ENCODE measurements at places on chromosomes 1 and 21.
A peak's percentile ranks its signal among the peaks of the same experiment; 100 is the strongest.

DNA sequence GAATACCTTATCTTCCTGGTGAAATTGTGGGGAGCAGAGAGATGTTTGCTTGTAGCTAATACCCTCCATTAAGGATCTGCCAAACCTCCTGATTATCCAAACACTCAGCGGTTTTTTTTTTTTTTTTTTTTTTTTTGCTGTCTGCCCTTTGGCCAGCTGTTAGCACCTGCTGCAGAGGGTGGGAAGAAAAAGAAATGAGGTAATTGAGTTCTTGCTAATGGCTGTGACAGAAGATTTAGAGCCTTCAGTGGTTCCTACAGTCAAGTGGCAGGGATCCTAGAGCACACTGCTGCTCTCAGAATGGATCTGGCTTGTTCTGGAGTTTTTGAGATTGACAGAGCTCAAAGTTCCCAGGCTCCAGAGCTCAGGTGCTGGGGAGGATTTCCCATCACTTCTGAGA, 342.5 kb downstream of the DISC1 start:
- no peak for DNase-seq

GRCh38 chr1:48859456-48859855, 82.8 kb upstream of the BEND5 start:
- peak; percentile 29 for DNase-seq

DNA sequence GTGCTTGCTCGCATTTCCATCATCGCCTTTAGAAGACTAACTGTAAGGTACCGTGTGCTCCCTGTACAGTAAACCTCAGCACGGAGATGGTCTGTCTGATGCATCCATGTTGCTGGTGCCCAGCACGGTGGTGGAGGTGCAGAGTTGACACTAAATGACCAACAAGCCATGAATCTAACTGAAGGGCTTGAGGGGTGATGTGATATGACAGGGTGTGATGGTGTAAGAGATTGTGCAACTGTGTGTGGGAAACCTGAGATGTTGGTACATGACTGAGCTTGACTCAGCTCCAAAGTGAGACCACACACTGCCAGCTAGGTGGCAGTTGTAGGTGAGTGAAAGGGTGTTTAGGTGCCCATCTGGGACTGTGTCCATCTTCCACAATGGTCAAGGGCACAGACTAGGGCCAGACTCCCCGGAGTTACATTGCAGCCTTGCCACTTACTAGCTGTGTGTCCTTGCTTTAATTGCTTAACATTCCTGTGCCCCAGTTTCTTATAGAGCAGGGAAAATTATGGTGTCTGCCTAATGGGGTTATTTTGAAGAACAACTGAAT, 21.4 kb downstream of the SLC2A1 start:
- no peak for DNase-seq

DNA sequence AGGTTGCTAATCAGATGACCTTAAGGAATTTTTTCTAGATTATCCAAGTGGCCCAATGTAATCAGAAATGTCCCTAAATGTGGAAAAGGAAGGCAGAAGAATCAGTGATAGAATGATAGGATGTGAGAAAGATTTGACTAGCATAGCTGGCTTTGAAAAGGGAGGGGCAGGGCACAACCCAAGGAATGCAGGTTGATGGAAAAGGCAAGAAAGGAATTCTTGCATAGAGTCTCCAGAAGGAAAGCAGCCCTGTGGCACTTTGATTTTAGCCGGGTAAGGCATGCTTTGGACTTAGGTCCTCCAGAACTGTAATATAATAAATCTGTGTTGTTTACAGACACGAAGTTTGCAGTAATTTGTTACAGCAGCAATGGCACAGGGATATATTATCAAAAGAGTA, 375.7 kb upstream of the B3GALT2 start:
- no peak for DNase-seq
